ENCODE measurements at places on chromosomes 2 and 18.

GRCh38 chr2:69104261-69104660 lies 91.3 kb downstream of the ANTXR1 start:
- DNase-seq = no peak

DNA sequence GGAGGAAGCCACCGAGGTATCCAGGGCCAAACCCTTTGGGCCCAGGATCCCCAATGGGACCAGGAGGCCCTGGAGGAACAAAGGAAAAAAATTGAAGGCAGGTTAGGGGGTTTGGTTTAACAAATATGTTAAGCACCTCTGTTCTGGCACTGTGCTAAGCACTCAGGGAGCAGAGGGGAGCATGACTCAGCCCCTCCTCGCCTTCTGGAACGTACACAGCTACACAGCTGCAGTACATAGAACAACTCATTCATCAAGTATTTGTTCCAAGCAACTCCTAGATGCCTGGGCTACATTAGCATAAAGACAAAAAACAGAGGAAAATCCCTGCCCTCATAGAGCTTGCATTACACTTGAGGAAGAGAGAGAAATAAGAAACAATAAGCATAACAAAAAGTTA lies 153.6 kb downstream of the COL4A4 start:
- no peak for DNase-seq

- DNase-seq = no peak
Observed at GRCh38 chr2:232319067-232319802, 59.3 kb upstream of the ALPP start.

DNA sequence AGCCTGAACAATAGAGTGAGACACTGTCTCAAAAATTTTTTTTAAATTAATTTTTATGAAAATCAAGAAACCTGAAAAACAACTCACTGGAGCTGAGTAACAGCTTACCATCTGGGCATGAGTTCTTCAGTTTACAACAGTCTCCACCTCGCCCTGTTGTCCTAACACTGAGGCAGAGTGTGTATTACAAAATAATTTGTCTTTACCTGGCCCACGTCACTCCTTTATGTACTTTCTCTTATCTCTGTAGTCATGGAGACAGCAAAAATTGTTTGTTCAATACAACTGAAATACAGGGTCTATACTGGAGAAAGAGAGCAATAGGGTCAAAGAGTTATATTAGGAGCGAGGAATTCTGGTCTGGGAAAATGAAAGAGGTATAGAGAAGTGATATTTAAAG lies 48.1 kb downstream of the CYTIP start:
- no peak for DNase-seq

DNA sequence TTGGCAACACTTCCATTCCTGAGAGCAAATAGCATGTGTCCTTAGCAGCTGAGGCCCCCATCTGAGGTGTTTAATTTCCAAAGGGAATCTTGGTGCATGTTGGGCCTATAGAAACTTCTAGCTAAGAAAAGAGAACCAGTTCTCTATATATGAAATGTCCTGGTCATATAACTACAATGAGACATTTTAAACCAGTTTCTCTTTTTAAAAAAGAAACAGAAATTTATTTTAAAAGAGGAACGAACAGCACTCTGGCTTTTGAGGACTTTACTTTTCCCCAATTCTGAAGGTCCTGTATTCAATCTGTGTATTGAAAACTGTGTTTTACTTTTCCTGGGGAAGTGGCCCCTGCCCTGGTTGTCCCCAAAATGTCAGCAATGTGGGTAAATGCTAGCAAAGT lies 309.5 kb upstream of the STON1 start:
- DNase-seq = no peak

- no peak for DNase-seq
Observed at GRCh38 chr2:21891191-21891590, 767.4 kb downstream of the TDRD15 start.

GRCh38 chr2:129751409-129751808 lies 228.1 kb upstream of the RAB6C start:
- DNase-seq = no peak

DNA sequence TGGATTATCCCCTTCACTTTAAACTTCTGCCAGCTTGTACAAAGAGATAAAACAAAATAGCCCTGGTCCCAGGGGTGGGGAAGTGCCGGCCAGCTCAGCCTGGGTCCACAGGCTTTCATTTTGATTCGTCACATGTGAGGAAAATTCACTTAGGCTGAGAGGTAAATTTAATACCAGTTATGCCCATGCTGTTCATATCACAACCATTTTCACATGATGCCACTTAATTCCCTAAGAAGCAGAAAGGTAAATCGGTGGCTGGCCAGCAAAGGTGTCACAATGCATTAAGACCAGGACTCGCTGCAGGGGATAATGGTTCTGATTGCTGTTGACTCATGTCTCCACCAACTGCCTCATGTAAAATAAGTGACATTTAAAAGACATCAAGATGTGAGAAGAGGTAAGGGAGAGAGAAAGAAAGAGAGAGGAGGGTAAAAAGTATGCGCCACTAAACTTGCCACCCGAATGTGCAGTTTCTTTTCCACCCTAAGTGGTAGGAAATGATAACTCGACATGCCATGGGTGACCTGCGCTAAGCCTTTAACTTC lies 261.0 kb upstream of the SIX3 start:
- DNase-seq = no peak

DNA sequence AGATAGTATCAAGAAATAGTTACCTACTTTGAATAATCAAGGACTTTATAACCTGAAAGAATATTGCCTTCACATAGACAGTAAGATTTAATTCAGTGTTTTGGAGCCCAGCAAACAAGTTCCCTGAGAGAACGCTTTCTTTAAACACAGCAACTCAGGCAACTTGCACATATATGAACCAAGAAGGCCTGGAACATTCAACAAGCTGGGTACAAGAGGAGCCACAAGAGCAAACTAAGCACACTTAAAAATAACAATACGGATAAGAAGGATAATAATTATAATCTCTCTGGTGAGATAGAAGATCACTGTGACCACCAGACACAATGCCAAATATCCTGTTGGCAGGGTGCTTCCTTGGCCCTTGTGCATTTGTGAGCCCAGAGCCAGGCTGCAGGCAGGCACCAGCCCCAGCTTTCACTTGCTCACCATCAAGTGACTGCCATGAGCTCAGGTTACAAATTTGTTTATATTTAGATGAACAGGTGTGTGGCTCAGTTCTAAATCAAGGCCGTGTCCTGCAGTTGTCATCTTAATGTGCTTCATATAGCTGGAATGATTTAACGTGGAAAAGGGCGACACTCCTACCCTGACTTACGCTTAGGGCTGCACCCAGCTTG lies 446.6 kb downstream of the IRS1 start:
- DNase-seq = no peak

DNA sequence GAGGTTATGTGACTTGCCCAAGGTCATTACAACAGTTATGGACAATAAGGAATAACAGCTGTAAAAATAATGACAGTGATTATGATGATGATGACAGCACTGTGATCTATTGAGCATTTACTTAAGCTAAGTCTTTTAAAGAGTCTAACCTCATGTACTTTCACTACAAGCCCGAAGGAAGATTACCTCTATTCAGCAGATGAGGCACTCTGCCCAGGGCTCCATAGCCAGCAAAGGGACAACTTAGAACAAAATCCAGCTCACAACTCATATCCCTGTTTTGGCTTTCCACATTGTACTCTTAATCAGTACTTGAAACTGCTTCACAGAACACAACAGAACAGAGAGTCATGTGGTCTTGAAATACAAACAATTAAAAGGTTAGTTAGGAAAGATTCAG lies 290.2 kb downstream of the ZNF385B start:
- DNase-seq = no peak

GRCh38 chr18:9712130-9712577 lies 4.1 kb downstream of the RAB31 start:
- no peak for DNase-seq

DNA sequence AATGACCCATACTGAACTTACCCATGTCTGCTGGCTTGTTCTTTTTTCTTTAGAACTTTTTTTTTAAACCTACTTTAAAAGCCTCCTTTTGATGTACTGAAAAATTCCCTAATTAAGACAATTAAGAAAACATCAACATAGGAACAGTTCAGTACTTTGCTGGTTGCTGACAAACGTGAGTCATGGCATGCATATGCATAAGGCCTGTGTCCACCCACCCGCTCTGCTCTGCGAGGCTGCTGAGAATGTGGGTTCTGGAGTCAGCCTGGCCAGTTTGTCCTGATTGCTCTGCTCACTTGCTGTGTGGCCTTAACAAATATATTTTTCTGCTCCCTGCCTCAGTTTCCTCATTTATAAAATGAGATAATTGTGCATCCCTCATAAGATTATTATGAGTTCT lies 27.3 kb downstream of the LAMA3 start:
- no peak for DNase-seq

- DNase-seq = no peak
Observed at GRCh38 chr2:106695919-106696318, 190.0 kb downstream of the ST6GAL2 start.

DNA sequence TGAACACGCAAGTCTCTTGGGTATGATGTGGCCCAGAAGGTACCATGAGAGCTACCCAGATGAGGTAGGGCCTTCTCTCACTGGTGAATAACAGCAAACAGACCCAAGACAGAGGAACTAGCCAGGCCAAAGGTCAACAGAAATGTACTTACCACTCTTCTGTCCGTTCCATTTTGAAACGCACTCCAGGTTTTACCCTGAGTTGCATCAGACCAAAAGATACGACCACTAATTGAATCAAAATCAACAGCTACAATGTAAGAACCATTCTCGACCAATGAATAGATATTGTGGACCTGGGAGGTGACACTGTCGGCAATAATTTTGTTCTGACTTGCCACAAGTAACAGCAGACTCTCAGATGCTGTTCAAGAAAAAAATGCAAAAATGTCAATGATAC lies 124.4 kb downstream of the LRP2 start:
- no peak for DNase-seq

DNA sequence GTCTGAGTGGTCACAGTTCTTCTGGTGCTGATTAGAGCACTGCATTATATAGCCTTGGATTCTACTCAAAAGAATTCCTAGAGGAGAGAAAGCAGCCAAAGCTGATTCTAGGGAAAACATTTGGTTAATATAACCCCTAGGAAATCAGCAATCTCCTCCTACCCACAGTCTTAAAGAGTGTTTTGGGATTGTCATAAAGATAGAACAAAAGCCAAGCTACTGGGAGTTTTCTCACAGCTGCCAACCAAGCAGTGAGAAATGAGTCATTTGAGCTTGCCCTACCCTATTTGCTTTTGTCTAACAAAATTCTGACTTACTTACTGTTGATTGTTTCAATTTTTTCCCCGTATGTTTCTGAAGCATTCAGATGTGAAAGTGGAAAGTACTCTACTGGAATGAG lies 469.3 kb downstream of the PLCL1 start:
- DNase-seq = no peak

DNA sequence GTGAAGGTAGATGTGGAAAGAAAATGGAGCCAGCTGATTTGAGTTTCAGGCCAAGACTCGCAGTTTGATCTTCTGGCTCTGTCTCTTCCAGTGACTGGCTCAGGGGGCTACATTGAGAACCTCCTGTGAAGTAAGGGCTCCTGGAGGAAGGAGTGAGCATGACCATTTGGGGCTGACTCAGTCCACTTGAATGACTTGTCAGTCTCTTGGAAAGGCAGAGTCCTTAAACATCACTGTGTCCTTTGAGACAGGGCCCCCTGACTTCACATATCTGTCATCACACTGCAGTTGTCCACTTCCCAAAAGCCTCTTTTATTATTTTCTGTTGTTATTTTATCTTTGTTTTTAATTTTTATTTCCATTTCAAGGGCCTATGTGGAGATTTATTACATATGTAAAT lies 204.6 kb upstream of the APCDD1 start:
- DNase-seq = no peak

All from NCI-H1694 treated with DMSO at 0.1 percent for 48 hours (cell line).